Activated CD8-positive, alpha-beta memory T cell treated with anti-CD3 and anti-CD28 coated beads, Interleukin-2, amount 10 ng/mL, durations not matched to agents 7 days and 5 days (primary cell): ENCODE measurements at places on chromosomes 16 and 17.
A peak's percentile ranks its signal among the peaks of the same experiment; 100 is the strongest.

DNA sequence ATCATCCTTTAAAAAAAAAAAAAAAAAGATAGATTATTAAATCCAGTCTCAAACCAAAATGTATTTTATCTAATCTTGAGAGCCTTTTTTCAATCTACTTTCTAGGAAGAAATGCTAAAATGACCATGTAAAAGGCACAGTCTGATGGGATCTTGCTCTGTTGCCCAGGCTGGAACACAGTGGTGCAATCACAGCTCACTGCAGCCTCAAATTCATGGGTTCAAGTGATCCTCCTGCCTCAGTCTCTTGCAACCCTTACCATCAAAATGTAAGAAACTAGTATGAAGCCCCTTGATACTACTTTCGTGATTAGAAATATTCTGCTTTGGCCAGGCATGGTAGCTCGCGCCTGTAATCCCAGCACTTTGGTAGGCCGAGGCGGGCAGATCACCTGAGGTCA is 70.8 kb downstream of the HELZ start:
- no peak for DNase-seq

DNA sequence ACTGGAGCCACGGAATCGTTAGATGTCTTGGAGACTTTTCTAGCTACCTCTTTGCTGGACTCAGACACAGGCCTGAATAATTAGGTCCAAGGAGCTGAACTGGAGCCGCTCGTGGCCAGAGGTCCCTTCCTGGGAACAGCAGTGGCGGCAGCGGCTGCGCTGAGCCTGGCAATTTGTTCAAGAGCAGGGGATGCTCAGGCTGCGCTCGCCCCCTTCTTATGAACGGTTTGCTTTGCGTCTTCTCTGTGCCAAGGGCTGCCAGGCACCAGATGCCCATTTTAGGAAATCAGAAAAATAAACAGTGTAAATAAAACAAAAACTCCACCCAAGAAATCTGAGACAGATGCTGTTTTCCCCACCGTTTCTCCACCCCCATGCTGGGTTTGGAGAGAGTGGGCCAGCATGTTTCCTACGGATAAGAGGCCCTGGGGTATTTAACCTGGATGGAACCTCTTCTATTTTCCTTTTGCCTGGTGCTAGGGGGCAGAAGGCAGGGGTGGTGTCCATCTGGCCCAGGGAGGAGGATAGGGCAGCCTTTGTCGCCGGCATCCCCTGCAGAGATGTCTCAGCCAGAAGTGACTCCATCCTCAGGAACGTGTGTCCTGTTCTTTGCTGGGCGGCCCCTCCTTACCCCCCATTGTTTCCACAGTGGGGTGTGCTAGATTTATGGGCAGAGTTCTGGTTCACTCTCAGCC is 163.4 kb downstream of the SEC14L1 start:
- no peak for DNase-seq

GRCh38 chr16:81940781-81941560 is 70.3 kb downstream of the SDR42E1 start:
- no peak for DNase-seq

GRCh38 chr17:63015824-63016223 is 49.8 kb downstream of the TANC2 start:
- no peak for DNase-seq

- DNase-seq: no peak
These were observed 38.8 kb downstream of the EFCAB5 start for GRCh38 chr17:29980261-29980660.

GRCh38 chr16:87095271-87095670 is 221.9 kb downstream of the C16orf95 start:
- DNase-seq: no peak

- DNase-seq: no peak
These were observed 361.0 kb upstream of the PMFBP1 start for GRCh38 chr16:72532906-72533410.

- no peak for DNase-seq
These were observed 32.8 kb upstream of the BHLHA9 start for GRCh38 chr17:1237471-1237870.

GRCh38 chr17:51258756-51259563 is 889 bp downstream of the MBTD1 start:
- DNase-seq: peak; percentile 50

GRCh38 chr17:81996232-81996756 is 18.9 kb downstream of the ASPSCR1 start:
- no peak for DNase-seq

DNA sequence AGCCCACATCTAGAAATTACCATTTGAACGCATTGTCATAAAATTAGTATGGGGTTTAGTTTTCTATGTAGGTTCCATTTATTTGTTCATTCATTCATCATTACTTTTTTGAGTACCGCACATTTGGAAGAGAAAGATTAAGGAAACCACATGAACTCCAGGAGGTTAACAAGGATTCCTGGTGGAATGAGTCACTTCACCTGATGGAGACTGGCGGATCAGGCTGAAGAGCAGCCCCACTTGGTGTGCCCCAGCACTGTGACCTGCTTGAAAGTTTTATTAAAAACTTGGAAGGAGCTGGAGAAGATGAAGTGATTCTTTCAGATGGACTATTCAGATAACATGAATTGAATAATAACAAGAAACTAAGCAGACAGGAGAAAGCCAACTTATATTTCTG is 293.6 kb upstream of the CDH11 start:
- DNase-seq: no peak

DNA sequence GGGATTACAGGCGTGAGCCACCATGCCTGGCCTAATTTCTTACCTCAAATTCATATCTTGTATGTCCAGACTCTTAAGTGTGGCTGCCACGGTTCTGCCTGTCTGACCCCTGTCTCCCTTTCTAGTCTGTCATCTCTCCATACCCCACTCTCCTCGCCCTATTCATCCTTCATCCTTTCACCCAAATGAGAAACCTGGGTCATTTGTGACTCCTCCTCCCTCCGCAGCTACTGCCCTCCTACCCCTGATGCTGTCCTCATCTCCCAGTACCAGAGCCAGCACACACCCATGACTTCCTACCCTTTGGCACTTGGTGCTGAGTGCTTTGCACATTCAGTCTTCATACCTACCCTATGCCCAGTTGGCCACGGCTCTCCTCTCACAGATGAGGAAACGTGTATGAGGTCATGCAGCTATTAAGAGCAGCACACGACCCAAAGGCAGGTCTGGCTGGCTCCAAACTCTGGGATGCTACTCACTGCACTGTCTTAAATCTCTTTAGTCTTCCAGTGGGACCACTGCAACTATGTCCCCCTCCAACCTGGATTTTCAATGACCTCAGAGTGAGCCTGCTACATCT is 1.6 kb downstream of the SPATA32 start:
- DNase-seq: no peak

DNA sequence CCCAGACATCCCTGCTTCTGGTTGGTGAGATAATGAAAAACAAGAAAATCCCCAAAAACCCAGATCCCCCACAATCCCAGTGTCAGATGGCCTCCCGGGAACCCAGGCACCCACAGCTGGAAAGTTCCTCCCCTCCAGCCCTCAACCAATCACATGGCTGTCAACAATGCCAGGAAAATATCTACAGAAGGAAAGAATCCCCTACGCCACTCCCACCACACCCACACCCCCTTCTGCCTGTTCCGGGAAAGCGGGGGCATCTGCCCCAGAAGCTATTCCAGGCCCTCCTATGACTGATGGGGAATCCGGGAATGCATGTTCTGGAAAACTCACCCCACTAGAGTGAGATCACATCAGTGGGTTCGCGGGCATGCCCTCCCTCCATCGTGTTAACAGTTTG is 1.8 kb downstream of the TMEM95 start:
- no peak for DNase-seq

DNA sequence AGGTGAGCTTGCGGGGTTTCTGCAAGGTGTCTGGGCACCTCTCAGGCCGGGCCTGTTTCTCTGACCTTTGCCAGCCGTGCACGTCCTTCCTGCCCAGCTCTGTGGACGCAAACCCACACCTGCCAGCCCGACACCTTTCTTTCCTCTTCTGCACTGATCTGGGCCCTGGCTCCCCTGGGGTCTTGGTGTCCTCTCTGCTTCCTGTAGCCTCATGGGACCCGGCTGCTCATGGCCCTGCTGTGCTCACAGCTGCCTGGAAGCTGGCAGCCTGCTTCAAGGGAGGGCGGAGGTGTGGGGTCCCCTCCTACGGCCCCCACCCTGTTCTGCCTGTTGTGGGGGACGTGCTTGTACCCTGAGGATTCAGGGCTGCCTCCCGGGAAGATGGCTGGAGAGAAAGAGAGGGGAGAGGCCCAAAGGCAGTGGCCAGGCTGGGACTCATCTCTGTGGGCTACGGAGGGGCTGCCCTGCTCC is 342.4 kb downstream of the SEC14L1 start:
- DNase-seq: no peak

- no peak for DNase-seq
These were observed 152.2 kb upstream of the TBX2 start for GRCh38 chr17:61247439-61247838.

DNA sequence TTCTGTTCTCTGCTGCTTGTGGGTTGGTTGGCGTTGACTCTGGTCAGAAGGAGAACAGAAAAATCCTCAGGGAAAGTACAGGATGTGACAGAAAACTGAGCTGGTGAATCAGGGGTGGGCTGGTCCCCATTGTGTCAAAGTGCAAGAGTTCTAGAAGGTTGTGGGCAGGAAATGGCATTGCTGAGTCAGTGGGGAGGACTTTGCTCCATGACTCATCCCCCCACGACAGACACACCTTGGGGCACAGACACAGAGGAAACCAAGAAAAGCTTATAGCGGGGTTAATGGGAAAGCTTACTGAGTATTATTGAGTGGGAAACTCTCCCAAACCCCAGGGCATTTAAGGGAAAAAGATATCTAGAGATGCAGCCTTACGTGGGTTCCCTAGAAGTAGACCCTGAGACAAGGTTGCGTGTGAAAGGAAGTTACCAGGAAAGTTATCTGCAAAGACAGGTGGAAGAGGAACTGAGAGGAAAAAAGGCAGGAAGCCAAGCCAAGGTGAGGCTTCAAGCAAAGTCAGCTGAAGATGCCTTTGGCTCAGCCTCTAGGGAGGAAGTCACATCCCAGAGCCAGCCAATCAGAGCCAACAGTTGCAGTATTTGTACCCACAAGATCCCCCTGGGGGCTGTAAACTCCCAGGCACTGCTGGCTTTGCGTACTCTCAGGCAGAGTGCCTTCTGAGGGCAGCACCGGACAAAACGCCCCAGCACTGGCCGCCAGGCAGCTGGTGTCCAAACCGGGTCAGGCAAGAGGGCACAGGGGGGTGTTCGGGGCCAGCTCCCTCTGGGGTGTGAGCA is 86.4 kb downstream of the FOXL1 start:
- peak; percentile 85 for DNase-seq

- no peak for DNase-seq
These were observed 286.7 kb downstream of the SEC14L1 start for GRCh38 chr17:77427391-77427991.

DNA sequence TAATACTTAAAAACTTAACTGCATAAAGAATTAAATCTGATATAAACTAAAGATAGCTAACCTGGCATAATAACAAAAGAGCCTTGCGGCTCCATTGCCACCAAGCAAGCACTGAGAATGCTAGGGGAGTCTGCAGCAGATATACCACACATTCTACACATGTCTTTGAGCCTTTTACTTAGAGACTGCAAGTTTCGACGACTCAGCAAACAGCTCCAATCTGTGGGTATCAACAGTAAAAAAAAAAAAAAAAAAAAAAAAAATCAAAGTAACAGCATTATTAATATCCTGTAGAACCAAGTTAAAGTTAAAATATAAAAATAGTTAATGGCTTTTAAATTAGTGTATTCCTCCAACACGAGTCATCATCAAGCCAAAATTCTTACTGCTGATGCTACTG is 27.8 kb upstream of the INTS2 start:
- no peak for DNase-seq

GRCh38 chr17:29449865-29450671 is 59.9 kb downstream of the TAOK1 start:
- DNase-seq: no peak

DNA sequence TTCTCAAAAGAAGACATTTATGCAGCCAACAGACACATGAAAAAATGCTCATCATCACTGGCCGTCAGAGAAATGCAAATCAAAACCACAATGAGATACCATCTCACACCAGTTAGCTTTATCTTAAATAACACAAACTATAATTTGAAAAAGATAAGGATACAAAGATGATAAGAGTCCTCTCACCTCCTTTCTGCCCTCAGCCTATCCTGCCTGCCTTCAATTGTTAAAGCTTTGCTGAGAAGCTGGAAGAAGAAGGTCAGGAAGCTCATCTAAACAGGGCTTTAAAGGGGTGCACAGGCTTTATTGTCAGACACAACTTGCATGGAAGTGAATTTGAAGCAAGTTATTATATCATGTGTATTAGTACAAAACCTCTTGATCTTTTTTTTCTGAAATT is 676.3 kb upstream of the GOT2 start:
- no peak for DNase-seq

GRCh38 chr17:81713004-81713555 is 996 bp downstream of the SLC25A10 start:
- DNase-seq: no peak

DNA sequence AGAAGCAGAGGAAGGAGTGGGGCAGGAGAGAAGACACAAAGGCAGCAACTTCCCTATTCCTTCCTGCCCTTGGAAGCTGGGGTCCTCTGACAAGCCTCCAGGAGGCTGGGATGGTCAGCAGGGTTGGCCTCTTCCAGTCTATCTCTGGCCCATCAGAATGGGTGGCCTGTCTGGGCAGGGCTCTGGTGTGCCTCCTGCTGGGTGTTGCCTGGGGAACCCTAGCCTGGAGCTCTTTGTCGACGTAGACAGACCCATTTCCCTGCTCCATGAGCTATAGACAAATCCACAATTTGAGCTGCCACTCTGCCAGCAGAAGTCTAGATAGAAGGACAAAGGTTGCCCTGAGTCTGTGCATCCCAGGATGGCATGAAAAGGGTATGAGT is 11.4 kb downstream of the IGFBP4 start:
- no peak for DNase-seq

- no peak for DNase-seq
These were observed 723 bp downstream of the NTHL1 start for GRCh38 chr16:2046893-2047329.

- DNase-seq: peak; percentile 66
These were observed 5.9 kb downstream of the CTF1 start for GRCh38 chr16:30902029-30902972.

DNA sequence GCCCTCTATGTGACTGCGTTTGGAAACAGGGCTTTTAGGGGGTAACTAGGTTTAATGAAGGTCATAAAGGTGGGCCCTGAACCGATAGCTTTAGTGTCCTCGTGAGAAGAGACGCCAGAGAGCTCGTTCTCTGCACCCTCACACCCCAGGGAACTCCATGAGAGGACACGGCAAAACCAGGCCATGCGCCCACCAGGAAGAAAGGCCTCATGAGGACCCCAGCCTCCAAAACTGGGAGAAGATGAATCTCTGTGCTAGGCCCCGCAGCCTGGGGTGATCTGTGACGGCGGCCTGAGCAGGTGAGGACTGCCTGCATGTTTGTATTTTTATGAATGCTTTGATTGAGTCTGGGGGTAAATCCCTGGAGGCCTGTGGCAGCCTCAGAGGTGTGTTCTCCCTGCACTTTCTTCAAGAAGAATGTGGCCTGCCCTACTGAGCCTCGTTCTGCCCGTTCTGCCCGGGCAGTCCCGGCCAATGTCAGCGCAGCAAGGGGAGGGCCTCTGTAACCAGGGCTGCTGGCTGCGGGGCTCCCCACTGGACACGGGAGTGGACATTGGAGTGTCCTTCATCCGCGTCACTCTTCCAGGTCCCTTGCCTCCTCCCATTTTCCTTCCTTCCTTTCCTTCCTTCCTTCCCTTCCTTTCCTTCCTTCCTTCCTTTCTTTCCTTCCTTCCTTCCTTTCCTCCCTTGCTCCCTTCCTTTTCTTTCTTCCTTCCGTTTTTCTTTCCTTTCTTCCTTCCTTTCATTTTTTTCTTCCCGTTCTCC is 6.8 kb upstream of the RNF213 start:
- no peak for DNase-seq
